Activated CD4-positive, alpha-beta T cell treated with anti-CD3 and anti-CD28 coated beads for 24 hours (primary cell): ENCODE measurements at places on chromosomes 2 and 18.

DNA sequence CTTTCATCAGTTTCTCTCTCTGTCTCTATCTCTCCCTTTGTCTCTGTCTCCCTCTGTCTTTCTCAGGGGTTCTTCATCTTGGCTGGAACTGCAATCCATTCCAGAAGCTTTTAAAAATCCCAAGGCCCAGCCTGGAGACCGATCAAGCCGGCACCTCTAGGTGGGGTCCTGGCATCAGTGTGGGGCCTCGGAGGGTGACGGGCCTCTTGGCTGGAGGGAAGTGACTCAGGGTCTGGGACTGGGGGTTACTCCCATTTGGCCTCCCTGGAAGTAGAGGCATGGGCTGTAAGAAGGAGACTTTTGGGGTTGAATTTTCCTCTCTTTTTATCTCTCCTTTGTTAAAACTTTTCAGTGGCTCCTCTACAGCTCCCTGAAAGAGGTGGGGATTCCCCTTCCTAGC lies 52.8 kb upstream of the OTOF start:
- no peak for DNase-seq

DNA sequence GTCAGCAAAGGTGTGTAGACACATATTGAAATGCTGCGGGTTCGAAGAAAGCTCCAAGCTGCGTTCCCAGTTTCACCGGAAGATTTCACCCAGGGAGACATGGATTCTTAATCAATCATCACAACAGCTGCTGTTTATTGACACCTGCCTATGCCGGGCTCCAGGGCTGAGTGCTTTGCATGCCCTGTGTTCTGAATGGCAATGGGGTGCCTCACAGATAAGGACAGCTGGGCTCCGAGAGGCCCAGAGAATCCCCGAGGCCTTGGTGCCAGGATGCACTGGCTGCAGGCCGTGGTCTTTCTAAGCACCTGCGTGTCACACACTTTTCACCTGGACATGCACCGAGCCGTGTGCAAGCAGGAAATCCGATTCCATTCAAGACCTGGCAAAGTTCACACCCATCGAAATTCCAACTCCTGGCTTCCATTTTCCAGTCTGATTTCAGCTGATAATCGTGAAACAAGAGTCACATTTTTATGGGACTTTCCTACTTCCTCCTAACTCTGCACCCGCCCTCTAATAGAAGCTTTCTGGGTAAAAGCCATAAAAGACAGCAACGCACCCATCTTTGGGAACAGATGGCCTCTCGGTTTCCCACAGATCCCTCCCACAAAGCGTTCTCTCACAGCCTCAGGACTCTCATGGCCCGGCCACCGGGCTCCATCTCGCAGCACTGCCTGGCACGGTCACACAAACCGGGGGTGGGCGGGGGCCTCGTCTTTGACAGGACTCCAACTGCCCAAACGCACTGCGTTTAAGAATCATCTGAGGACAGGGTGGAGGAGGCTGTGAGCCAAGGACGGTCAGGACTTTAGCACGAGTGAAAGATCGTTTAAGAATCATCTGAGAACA lies 245.6 kb upstream of the SALL3 start:
- no peak for DNase-seq

- DNase-seq: no peak
Observed at GRCh38 chr2:241130316-241130715, 19.0 kb downstream of the PASK start.

GRCh38 chr2:188668017-188668680 lies 306.0 kb upstream of the COL3A1 start:
- DNase-seq: no peak

DNA sequence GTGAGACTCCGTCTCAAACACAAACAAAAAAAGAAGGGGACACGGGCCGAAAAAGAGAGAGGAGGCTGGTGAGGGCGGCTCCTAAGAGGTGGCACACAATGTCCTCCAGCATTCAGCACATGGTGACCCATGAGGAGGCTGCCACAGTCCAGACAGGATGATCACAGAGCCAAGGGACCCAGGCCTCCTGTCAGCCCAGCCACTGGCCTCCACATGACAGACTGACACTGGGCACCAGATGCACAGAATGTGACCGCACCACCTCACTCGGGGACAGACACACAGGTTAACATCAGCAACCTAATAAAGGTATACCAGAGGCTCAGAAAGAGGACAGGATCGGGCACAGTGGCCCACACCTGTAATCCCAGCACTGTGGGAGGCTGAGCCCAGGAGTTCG lies 21.0 kb downstream of the PASK start:
- no peak for DNase-seq
